Sigmoid colon (tissue), 7 donors: ENCODE measurements at places on chromosomes 3 and 15. TPM values are rescaled to one million over a fixed set of nuclear protein-coding genes. Genes with fewer than 3 reads are reported as not detected.
A peak's percentile ranks its signal among the peaks of the same experiment; 100 is the strongest.

DNA sequence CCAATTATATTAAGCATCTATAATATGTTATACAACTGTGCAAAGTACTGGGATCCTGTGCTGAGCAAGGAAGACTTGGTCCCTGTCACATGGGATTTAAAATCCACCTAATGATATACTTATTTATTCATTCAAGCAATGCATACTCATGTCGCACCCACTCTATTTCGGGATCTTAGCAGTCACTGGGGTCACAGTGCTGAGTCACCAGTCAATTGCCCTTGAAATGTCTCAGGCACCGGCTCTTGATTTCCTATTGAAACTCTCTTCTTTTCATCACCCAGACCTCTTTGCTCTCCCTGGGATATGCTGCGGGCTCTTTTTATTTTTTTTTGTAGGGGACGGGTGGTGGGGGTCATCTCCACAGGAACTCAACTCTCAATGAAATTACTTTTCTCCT lies 194.5 kb upstream of the GAP43 start:
- no peaks in the 10 kb centered on the region for H3K4me1 ChIP-seq
- no peak overlapping the region for H3K27ac ChIP-seq
- no peak for DNase-seq
- no peaks in the 10 kb centered on the region for H3K27me3 ChIP-seq
- H3K4me3 ChIP-seq: no peak overlapping the region
- H3K36me3 ChIP-seq: no peaks in the 10 kb centered on the region

GRCh38 chr3:72919520-72919919 lies 31.7 kb downstream of the GXYLT2 start:
- no peaks in the 10 kb centered on the region for H3K27me3 ChIP-seq
- DNase-seq: no peak
- no peak overlapping the region for H3K27ac ChIP-seq
- no peak overlapping the region for H3K4me3 ChIP-seq

- no peak overlapping the region for H3K4me3 ChIP-seq
- H3K4me1 ChIP-seq: no peaks in the 10 kb centered on the region
- no peak overlapping the region for H3K27ac ChIP-seq
- no peak for DNase-seq
Measured at GRCh38 chr3:61094608-61095007, 156.6 kb downstream of the FHIT start.

DNA sequence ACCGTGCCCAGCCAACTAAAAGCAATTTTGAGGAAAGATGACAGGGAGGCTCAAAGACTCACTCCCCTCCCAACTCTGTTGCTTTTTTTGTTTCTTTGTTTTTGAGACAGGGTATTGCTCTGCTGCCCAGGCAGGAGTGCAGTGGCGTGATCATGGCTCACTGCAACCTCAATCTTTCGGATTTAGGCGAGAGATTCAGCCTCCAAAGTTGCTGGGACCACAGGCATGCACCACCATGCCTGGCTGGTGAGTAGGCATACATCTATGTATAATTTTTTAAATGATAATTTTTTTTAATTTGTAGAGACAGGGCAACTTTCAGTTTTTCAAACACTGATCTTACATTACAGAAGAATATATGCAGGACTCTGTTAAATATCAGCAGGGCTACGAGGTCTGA lies 15.8 kb upstream of the THUMPD3 start:
- H3K27me3 ChIP-seq: no peaks in the 10 kb centered on the region
- H3K4me1 ChIP-seq: no peaks in the 10 kb centered on the region
- DNase-seq: no peak
- no peak overlapping the region for H3K27ac ChIP-seq
- H3K36me3 ChIP-seq: no peaks in the 10 kb centered on the region

DNA sequence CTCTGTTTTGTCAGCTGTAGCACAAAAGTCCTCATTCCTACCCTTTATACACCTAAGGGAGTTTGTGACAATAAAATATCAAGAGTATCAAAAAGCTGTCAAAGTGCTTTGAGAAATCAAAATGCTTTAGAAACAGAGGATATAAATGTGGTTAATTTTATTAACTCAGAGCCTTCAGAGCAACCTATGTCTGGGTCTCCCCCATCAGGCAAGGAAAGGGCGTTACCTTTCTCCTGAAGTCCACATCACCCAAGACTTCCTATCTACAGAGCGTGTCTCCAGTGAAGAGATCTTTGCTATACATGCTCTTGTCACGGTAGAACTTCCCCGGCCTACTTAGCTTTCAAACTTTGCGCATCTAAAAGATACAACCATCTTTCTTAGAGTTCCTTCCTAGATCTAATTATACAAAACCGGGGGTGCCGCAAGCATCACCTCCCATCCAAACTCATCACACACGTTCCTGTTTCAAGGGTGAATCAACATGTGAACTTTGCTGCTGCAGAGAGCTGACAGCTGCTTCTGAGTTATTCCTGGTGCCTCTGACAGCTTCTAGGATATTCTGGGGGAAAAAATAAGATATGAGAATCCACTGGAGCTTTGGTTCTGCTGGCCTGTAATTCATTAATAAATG lies 93.0 kb downstream of the RARB start:
- DNase-seq: no peak
- no peaks in the 10 kb centered on the region for H3K4me1 ChIP-seq
- H3K27me3 ChIP-seq: no peaks in the 10 kb centered on the region
- no peaks in the 10 kb centered on the region for H3K36me3 ChIP-seq
- no peak overlapping the region for H3K27ac ChIP-seq
- no peak overlapping the region for H3K4me3 ChIP-seq

GRCh38 chr15:79185199-79185598 lies 94.6 kb upstream of the RASGRF1 start:
- H3K4me3 ChIP-seq: no peak overlapping the region
- no peaks in the 10 kb centered on the region for H3K27me3 ChIP-seq
- H3K4me1 ChIP-seq: no peaks in the 10 kb centered on the region
- DNase-seq: no peak

- H3K4me3 ChIP-seq: peak overlapping the region; percentile 45
- H3K27ac ChIP-seq: peak overlapping the region; percentile 77
- DNase-seq: no peak
- H3K27me3 ChIP-seq: no peaks in the 10 kb centered on the region
- no peaks in the 10 kb centered on the region for H3K36me3 ChIP-seq
- no peaks in the 10 kb centered on the region for H3K4me1 ChIP-seq
Measured at GRCh38 chr3:36945333-36945980, 603 bp upstream of the TRANK1 start.

GRCh38 chr15:95760508-95760907 lies 570.0 kb upstream of the NR2F2 start:
- H3K4me1 ChIP-seq: no peaks in the 10 kb centered on the region
- no peaks in the 10 kb centered on the region for H3K27me3 ChIP-seq
- no peak overlapping the region for H3K4me3 ChIP-seq

GRCh38 chr3:11721479-11721878 lies 77.8 kb upstream of the VGLL4 start:
- peaks cover 24% of the 10 kb centered on the region for H3K4me1 ChIP-seq
- no peak for DNase-seq
- no peaks in the 10 kb centered on the region for H3K36me3 ChIP-seq
- no peak overlapping the region for H3K4me3 ChIP-seq
- H3K27ac ChIP-seq: peak overlapping the region; percentile 91
- H3K27me3 ChIP-seq: no peaks in the 10 kb centered on the region

- no peaks in the 10 kb centered on the region for H3K27me3 ChIP-seq
- H3K27ac ChIP-seq: no peak overlapping the region
- no peak for DNase-seq
Measured at GRCh38 chr3:11329777-11330176, 57.6 kb downstream of the ATG7 start.

Gene ELL3
- total RNA-seq: 6.1 TPM

Gene IL20RB
- not detected for total RNA-seq

Gene HHATL
- not detected for total RNA-seq
